NCI-H187 (cell line): ENCODE measurements at places on chromosomes 3 and 15.

DNA sequence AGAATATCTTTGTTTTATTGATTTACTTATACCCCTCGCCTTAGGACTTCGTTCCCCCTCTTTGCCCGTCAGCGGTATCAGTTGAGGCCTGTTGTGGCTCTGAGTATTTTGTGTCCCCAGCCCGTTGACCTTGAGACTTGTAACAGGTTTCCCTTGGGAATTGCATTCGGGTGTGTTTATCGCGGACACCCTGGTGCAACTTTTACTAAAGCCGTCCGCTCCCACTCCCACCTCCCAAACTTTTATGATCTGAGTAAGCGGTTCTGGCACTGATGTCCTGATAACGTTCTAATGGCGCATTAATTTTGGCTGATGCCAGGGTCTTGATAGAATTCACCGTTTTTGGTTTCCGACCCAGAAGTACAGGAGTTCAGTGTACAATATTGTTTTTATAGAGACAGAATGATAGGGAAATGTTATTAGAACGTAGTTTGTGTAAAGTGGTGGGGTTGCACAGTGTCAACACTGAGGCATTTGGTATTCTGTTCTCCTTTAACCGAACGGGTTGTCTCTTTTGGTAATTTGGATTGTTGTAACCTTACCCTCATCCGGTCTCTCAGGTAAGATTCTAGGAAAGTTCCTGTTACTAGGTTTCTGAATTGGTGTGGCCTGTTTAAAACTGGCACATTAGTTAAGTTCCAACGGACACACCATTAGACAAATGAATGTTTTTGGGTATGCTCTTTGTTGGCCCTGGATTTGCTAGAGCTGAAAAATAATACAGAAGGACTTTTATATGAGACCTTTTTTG, 47.8 kb downstream of the OIP5 start:
- DNase-seq = no peak

DNA sequence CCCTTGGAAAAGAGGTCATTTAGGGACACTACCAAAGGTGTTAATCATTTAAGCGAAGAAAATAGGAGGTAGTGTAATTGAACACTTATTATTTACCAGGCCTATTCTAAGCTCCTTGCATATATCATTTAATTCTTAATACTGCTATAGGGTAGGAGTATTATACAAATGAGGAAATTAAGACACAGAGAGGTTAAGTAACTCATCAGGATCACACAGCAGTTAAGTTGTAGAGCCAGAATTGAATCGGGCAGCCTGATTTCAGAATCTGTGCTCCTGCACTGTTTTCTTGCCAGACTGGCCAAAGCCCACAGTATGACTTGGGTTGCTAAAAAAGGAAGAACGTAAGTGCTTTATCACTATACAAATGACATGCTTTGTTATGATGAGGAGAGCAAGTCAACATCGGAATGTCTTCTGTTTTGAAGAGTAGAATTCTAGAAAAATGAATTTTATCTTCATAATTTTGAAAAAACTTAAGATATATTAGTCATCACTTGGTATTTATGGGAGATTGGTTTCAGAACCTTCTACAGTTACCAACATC, 31.4 kb downstream of the HPS3 start:
- no peak for DNase-seq

DNA sequence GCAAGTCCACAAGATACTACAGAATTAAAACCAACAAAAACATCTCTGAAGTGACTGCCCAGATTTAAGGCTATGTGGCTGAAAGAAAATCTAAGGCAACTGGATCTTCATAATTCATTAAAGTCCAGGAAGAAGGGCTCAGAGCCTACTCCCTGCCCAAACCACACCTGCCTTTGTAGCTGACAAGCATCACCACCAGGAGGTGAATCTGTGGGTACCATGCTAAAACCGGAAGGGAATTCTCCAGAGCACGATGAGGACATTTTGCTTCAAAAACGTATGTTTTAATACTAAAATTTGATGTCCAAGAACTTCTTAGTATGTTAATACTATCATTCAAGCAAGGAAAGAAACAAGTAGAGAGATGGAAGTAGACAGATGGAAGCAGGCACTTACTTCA, 495.9 kb upstream of the NECTIN3 start:
- DNase-seq = no peak

GRCh38 chr15:66854012-66854965, 152.3 kb downstream of the SMAD6 start:
- DNase-seq = no peak

DNA sequence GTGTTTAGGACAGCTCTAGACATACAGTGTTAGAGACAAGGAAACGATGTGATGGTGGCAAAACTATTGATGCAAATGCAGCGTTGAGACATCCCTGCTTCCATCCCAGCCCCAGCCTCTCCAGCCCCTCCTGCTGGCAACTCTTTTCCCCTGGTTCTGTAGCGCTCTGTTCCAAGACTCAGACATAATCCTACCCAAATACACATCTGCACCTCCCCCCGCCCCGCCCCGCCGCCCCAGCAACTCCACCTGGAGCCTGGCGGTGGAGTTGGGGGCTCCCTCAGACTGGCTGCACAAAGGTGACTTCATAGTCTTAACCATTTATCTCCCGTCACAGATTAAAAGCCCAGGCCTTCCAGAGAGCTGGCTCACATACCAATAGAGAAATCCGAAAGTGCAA, 7.2 kb upstream of the SEC22A start:
- DNase-seq = no peak

GRCh38 chr3:45628746-45629145, 34.2 kb downstream of the LIMD1 start:
- DNase-seq = no peak

DNA sequence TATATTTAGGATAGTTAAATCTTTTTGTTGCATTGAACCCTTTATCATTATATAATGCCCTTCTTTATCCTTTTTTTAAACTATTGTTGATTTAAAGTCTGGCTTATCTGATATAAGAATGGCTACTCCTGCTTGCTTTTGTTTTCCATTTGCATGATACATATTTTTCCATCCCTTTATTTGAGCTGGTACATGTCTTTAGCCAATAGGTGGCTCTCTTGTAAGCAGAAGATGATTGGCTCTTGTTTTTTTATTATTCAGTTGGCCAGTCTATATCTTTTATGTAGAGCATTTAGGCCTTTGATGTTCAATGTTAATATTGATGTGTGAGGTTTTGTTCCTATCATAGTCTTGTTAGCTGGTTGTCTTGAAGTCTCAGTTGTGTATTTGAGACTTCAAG, 99.5 kb upstream of the MCTP2 start:
- no peak for DNase-seq

GRCh38 chr15:39781967-39782302, 706 bp downstream of the FSIP1 start:
- no peak for DNase-seq

GRCh38 chr3:176615826-176616225, 581.5 kb downstream of the TBL1XR1 start:
- no peak for DNase-seq

GRCh38 chr3:167437428-167438139, 36.3 kb downstream of the SERPINI2 start:
- no peak for DNase-seq

GRCh38 chr15:50247819-50248655, 17.5 kb downstream of the HDC start:
- no peak for DNase-seq

- no peak for DNase-seq
These were observed 80.1 kb upstream of the HERC1 start for GRCh38 chr15:63913786-63914315.

DNA sequence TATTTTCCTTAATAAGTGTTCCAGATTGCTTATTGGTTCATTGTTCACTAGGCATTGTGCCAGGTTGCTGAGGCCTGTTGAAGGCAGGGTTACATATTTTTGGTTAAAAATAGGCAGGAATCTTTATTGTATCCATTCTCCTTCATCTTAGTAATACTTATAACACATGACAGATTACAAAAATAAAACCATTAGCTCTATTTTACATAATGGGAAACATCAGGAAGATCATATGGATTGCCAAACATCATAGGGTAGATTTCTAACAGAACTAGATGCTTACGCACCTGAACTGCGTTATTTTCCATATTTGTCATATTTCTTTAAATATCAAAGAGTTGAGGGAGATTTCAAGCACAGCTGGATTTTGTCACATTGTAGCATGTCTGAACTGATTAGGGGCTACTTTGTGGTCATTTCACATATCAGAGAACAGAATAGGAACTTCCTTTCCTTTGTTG, 462.9 kb upstream of the SGO1 start:
- no peak for DNase-seq

- no peak for DNase-seq
These were observed 18.0 kb downstream of the ETV5 start for GRCh38 chr3:186090901-186091300.

DNA sequence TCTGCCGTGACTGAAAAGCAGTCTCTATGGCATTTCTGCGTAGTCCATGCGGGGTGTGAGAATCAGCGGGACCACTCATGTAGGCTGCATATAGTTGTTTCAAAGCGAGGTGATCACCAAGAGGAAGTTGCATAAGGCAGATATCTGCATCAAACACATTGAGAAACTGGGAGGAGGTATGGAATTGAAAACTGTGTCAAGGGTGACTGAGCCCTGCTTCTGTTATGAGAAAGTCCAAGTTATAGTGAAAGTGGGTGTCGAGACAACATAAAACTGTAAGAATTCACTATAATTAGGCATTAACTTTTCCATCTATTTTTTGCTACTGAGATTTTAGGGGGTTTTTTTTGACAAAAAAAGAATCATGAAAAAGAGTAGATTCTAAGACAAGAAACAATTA, 109.3 kb downstream of the ZIC1 start:
- no peak for DNase-seq

DNA sequence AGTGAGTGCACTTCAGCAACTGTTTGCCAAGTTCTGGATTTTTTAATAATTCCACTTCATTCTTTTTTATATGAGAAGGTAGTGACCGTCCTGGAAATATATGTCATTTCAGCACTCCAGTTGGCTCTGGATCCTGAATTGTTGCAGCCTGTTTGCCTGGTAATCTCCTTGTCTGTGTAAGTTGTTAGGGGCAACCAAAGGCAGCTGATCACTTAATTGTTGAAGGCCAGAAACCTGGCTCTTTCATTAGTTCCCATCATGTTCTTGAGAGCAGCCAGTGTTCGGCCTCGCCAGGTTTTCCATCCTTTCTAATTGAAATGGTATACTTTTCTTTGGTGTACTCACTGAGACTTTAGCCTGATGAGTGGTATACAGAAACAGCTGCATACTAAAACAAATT, 168.6 kb downstream of the SOX2 start:
- DNase-seq = no peak

GRCh38 chr3:113148284-113148683, 63.1 kb upstream of the BOC start:
- no peak for DNase-seq

GRCh38 chr3:125271127-125271526, 58.6 kb upstream of the SLC12A8 start:
- DNase-seq = no peak

GRCh38 chr15:58146749-58147148, 8.6 kb downstream of the AQP9 start:
- DNase-seq = peak; percentile 14

GRCh38 chr3:196355668-196356067, 17.5 kb upstream of the TM4SF19 start:
- DNase-seq = no peak

DNA sequence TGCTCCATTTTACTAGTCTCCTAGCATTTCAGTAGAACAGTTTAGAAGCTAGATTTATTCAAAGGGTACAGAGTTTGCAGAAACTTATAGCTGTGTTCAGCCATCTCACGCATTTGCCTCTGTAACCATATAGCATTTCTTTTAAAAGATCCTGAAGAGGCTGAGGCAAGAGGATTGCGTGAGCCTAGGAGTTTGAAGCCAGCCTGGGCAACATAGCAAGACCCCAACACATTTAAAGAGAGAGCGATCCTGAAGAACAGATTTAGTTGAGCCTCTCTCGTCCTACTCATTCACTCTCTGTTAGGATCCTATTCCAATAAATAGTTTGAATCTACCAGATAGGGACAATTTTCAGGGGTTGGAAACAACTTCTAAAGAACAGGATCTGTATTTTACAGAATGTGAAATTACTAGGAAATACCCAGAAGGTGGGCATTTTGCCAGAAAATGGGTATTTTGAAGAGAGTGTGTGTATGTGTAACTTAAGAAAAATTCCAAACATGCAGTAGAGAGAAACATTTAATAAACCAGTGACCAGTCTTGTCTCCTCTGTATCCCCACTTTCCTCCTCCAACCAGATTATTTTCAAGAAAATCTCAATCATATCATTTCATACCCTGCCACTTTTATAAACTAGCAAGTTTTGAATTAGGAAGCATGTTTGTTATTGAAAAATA, 4.5 kb downstream of the EIF3J start:
- DNase-seq = no peak

DNA sequence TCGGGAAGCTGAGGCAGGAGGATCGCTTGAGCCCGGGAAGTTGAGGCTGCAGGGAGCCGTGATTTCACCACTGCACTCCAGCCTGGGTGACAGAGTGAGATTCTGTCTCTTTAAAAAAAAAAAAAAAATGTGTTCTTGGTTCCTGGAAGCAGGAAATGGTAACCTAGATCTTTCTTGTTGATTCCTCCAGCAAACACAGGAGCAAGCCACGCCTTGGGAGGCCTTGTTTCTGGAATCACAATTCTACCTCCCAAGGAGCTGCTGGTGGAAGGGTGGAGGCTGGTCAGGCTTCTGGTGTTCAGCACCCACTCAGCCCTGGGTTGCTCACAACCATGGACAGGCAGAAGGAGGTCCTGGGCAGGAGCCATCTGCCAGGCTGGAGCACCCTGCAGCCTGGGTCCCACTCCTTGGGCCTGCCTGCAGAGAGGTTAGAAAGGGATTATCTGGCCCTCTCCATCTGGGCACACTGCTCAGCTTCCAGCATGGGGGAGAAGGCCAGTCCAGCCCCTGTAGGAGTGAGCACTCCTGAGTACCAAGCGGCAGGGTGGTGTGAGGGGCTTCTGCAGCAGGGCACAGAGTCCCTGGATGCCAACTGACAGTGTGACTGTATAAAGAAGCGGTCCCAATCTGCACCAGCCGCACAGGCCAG, 65.6 kb downstream of the ABTB1 start:
- no peak for DNase-seq

GRCh38 chr3:194661946-194662345, 10.0 kb downstream of the LSG1 start:
- no peak for DNase-seq

GRCh38 chr15:23734862-23735261, 47.8 kb upstream of the NDN start:
- DNase-seq = no peak

DNA sequence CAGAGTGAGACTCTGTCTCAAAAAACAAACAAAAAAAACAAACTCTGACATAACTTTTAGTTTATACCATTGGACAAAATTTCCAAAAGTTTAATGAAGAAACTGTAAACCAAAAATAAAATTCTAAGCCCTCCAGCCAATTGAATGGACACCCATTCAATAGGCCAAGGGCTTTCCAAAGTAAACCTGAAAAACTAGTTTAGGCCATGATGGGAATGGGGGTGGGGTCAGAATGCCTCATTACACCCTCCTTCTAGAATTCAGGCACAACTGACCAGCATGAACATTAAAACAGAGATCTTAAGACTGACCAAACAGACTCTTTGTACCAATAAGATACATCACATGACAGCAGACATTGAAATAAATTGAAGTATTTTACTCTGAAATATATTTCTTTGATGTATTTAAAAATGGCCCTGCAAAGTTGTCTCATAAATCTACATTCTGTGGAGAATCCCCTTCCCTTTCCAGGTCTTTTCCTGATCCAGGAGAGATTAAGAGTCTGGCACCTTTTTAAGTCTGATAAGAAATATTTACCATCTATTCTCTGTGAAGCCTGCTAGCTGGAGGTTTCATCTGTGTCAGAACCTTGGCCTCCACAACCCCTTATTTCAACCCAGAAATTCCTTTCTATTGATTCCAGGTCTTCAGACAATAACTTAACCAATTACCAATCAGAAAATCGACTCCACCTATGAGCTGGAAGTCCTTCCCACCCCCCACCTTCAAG, 15.7 kb downstream of the THOC7 start:
- DNase-seq = no peak
